ENCODE measurements at places on chromosomes 2 and 18. TPM values are rescaled to one million over a fixed set of nuclear protein-coding genes. Genes with fewer than 3 reads are reported as not detected.

Gene LAMA1
- 95.4 TPM for total RNA-seq

Gene IL36B
- total RNA-seq, result not detected

Gene HNMT
- total RNA-seq, result 0.84 TPM

GRCh38 chr2:18265614-18266586, 294.6 kb downstream of the RDH14 start:
- no peak overlapping the region for H3K27ac ChIP-seq
- no peak overlapping the region for H3K4me3 ChIP-seq
- no peaks in the 10 kb centered on the region for H3K4me1 ChIP-seq
- H3K36me3 ChIP-seq, result no peaks in the 10 kb centered on the region
- no peak for DNase-seq
- H3K27me3 ChIP-seq, result no peaks in the 10 kb centered on the region

DNA sequence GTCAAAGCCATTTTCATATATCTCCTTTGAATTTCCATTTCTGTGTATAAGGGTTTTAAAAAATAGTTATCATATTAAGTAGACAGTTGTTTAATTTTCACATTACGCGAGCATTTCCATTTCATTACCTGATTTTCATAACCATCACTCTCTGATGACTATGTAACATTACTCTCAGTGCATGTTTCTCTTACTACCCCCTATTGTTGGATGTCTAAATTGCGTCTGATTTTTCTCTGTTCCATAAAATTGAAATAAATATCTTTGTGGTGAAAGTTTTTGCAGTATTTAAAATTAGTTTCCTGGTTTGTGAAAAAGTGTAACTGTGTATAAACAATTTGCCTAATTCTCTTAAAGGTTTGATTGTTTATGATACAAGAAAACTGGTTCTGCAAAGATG, 123.8 kb downstream of the MYO1B start:
- H3K36me3 ChIP-seq, result no peaks in the 10 kb centered on the region
- H3K4me1 ChIP-seq, result no peaks in the 10 kb centered on the region
- H3K27me3 ChIP-seq, result no peaks in the 10 kb centered on the region
- DNase-seq, result no peak
- no peak overlapping the region for H3K4me3 ChIP-seq

DNA sequence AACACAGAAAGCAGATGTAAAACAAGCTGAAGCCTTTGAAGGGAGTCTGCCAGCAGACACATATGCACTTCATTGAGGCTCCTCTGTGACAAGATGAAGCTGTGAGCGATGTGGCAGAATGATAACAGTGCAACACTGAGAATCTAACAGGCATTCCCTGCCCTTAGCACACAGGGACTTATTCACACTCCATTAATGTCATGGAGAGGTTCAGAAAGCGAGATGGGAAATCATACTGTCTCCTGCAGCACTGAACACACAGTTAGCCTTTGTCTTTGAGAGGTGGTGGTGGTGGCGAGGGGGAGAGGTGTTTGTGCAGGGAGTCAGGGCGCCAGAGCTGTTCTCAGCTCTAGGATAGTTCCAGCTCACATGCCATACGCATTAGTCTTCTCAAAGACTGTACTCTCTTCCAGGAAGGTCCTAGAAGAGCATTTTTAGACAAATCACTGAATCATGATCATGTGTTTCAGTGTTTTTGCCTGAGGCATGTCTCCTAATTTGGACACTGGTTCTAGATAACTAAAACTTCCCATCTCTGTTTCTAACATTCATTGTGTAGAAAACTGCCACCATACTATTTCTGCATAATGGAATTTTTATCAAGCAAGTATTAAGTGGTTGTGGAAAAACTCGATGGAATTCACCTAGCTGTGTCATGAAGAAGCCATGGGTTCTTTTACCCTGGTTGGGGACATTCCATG, 93.5 kb upstream of the ITGB6 start:
- no peaks in the 10 kb centered on the region for H3K27me3 ChIP-seq
- no peak overlapping the region for H3K27ac ChIP-seq
- no peaks in the 10 kb centered on the region for H3K4me1 ChIP-seq
- H3K4me3 ChIP-seq, result no peak overlapping the region
- no peak for DNase-seq

GRCh38 chr2:19745318-19746136, 156.3 kb downstream of the TTC32 start:
- H3K36me3 ChIP-seq, result no peaks in the 10 kb centered on the region
- DNase-seq, result no peak
- no peak overlapping the region for H3K4me3 ChIP-seq
- no peaks in the 10 kb centered on the region for H3K27me3 ChIP-seq

DNA sequence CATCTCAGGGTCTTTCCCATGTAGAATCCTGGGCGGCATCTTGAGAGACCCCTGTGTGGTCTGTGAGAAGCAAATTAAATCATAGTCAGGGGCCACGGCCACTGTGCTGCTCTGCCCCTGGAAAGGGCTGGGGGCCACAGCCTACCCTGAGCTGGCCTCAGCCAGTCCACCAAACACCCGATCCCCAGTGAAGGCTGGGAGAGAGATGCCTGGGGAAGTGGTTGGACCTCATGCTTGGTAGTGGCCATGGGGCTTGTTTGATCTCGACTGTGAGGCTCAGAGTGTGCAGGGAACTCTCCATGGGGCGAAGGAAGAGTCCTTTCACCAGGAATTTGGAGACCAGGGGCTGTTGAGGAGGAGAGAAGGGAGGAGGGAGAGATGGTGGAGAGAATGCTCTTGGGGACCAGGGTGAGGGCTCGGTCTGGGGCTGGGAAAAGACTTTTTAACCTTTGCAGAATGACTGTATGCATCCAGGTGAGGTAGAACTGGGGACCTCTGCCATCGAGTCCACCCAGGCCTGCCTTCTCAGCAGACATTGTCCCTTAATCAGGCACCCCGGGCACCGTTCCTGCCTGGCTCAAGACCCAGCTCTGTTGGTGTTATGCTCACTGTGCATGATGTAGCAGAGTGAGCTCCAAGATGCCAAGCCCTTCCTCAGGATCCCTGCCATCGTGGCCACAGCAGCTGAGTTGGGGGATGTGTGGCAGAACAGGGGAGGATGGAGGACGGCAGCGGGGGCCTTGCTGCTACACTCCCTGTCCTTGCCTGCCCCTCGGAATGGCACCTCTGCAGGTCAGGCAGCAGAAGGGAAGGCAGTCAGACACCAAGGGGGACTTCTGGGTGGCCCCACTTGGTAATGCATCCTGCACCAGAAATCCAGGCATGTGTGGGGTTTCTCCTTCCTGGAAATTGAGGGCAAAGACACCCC, 249.9 kb downstream of the DYSF start:
- no peaks in the 10 kb centered on the region for H3K36me3 ChIP-seq
- no peak overlapping the region for H3K27ac ChIP-seq
- H3K27me3 ChIP-seq, result no peaks in the 10 kb centered on the region
- peaks cover 13% of the 10 kb centered on the region for H3K4me1 ChIP-seq
- no peak overlapping the region for H3K4me3 ChIP-seq
